Caki2 (cell line): ENCODE measurements at places on chromosomes 6 and 20.

DNA sequence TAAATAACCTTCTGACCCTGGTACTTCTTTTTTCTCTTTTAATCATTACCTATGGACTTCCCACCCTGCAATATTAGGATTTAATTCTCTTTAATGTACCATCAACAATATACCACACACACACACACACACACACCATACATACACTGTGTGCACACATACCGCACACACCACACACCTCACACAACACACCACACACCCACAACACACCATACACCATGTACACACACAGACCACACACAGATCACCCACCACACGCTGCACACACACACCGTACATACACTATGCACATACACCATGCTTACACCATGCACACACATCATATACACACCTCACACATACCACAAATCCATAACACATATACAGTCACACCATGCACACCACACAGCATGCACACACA, 57.4 kb upstream of the MAP3K4 start:
- DNase-seq: no peak

DNA sequence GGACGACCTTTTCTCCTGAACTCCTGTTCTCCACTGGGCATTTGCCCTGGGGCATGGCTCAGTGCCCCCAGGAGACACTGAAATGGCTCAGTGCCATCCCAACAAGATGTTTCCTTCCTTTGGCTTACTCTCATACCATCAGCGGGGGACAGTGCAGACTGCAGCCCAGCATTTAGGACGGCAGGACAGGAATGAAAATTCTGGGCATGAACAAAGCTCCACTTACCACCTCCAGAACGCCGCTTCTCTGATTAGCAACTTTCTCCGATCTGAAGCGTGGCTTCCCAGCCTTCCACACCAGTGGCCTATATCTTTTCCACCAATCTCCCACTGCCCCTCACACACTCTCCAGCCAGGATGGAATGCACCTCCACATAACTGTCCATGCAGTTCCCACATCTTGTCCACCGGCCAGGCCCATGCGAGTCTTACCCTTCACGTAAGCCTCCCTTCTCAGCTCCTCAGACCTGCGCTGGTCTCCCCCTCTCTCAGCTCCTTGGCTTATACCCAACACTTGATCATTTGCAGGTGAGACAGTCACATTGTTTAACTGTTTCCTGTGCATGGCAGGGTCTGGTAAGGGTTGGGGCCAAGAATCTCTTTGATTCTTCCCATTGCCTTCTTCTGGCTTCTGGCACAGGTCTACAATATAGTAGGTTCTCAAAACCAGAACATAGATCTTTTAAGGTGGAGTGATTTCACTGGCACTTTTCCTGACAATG, 114.5 kb downstream of the FYN start:
- no peak for DNase-seq

DNA sequence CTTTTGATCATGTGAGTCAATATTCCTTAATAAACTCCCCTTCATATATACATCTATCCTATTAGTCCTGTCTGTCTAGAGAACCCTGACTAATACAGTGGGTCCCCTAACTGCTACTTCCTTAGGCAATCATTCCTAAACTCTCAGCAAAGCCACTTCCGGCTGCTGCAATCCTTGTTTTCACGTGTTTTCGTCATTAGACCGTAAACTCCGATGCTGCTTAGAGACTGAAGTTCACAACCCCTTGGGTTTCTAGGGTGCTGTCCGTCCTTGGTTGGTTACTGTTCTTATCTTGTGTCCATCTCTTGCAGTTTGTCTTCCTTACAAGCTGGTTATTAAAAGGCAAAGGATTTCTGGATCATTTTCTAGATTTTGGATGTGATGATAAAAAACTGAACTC, 106.4 kb downstream of the GMPR start:
- DNase-seq: no peak

- peak; percentile 69 for DNase-seq
Observed at GRCh38 chr6:125154761-125155135, 1.2 kb downstream of the TPD52L1 start.

GRCh38 chr6:115618256-115618655, 442.4 kb downstream of the FRK start:
- no peak for DNase-seq

DNA sequence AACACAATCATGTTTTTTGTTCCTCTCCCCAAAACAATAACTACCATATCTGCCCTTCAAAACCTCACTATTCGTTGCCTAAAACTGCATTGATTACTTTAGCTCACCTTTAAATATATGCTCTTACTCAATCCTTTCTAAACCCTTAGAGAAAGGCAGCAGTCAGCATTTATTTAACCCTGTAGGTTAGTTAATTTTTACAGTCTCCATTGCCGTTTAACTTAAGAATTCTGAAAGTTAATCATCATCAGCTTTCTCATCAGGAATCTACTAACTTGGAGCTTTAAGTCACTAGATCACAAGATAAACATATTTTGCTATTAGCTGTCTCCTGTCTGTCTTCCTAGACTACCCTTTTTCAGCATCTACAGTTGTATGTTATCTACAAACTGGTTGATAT, 991.9 kb downstream of the EPHA7 start:
- DNase-seq: peak; percentile 47

DNA sequence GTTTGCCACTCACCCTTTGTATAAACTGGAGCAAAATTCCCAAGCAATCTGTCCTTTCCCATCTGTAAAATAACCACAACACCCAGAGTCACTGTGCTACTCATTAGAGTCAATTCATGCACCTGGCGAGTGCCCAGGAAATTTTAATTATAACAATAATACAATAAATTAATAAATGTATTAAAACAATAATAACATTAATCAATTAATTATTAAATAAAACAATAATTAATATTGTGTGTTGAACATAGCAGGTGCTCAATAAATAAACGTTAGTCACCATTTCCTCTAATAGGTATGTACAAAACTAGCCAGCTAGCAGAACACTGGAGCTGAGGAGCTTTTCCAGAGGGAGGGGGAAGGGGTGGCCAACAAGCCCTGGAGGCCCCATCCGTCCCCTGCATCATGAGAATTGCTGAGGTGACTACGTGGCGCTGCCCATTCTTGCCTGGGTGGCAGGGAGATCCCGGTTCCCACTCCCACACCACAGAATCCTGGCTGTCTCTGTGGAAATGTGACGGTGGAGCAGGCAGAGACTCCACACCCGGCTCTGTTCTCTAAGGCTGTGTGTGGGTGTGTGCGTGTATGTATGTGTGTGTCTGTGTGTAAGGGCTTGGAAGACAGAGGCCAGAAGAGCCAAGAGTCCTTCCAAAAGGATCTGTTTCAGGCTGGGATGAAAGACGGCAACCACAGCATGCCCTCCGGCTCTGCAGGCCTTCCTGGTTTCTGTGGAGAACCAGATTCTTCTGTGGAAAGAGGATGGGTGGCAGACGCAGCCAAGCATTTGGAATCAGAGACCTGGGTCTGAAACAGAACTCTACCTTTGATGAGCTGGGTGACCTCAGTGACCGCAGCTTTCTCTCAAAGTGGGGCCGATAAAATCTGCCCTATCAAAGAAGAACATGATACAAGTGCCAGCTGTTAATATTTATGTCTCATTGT, 18.8 kb upstream of the EZR start:
- DNase-seq: no peak

GRCh38 chr6:13794184-13794583, 20.2 kb downstream of the MCUR1 start:
- DNase-seq: peak; percentile 67

DNA sequence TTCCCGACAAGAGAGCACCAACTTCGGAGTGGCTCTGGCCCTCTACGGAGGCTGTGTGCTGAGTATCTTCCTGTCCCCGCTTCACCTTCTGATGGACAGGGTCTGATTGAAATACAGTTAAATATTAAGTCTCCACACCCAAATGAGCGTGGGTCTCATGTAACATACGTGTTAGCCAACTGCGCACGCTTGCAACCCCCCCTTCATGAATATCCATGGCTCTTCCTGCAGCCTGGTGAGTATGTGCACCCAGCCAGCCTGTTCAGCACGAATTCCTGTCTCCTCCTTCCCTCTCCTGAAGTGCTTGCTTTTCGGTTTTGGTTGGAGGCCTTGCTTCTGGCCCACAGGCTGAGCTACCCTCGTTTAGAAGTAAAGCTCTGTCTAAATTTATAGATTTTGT, 102.9 kb upstream of the FRMD1 start:
- DNase-seq: no peak

DNA sequence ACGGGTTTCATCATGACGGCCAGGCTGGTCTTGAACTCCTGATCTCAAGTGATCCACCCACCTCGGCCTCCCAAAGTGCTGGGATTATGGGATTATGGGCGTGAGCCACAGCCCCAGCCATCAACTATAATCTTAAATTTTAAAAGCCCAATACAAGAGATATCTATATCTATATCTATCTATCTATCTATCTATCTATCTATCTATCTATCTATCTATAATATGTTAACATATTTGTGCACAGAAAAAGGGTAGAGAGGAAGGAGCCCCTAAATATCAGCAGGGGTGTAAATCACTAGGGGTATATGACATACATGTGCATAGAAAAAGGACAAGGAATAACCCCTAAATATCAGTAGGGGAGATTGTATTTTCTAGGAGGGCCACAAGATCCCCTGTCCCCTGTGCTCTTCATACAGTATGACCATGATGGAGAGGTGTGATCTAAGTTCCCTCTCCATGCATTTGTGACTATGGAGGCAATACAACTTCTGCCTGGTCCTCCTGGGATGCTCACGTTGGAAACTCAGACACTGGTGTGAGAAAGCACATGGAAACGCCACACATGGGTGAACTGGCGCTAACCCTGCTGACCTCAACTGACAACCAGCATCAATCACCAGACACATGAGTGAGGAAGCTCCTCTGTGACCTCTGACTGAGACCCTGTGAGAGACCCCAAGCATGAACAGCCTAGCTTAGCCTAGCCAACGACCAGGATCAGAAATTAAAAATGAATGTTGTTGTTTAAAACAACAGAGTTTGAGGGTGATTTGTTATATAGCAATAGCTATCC, 1.2 kb upstream of the SPATS1 start:
- DNase-seq: no peak

DNA sequence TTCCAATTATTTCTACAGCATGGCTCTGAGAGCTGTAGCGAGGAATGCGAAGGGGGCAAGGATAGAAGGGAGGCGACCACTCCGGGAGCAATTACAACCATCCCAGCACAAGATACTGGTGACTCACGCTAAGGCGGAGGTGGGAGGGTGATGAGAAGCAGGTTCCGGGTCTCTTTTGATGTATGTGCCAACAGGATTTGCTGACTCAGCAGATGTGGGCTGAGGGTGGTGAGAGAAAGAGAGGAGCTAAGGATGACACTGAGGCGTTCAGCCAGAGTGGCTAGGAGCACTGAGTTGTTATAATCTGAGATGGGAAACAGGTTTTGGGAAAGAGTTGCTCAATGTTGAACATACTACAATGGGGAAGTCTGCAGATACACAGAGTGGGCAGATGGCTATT, 9.3 kb upstream of the TXNDC5 start:
- DNase-seq: no peak

DNA sequence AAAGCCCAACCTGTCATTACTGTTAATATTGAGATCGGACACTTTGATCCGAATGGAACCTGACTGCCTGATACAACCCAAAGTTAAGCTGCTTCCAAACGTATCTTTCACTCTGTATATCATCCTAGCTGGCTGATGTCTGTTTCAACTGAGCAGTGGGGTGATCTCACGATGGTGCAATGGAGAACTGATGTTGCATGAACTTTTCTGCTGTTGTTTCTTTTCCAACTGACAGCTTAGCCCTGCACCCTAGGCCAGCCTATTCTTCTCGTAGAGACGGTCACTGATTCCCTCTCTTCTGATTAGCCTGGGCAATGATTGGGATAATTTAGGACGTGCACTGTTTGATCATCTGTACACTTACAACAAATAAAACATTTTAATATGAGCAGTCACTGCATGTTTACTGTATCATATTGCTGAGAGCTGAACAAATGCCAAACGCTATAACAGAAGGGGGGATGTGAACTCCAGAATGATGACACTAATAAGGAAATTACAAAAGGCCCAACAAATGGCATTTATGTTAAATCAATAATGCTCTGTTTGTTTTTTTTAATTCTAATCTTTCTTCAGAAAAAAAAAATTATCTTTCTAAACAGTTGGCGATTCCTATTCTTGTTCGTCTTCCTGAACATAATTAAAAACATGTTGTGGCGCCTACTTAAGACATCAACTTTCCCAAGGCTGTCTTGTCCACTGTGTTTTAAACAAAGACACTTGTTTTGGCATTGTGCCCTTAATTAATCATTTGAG, 184.8 kb downstream of the ZNF217 start:
- DNase-seq: no peak

DNA sequence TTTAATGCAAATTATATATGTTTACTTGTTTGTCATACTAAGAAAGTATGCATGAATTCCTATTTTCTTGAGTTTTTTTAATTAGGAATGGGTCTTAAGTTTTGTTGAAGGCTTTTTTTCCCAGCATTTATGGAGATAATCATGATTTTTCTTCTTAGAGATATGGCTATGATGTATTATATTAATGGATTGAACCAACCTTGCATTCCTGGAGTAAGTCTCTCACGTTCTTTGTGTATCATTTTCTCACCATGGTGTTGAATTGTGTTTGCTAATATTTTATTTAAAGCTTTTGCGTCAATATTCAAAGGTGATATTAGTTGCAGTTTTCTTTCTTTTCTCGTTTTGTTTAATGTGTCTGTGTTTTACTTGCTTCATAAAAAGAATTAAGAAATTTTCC, 48.4 kb upstream of the SLC35D3 start:
- DNase-seq: peak; percentile 14

DNA sequence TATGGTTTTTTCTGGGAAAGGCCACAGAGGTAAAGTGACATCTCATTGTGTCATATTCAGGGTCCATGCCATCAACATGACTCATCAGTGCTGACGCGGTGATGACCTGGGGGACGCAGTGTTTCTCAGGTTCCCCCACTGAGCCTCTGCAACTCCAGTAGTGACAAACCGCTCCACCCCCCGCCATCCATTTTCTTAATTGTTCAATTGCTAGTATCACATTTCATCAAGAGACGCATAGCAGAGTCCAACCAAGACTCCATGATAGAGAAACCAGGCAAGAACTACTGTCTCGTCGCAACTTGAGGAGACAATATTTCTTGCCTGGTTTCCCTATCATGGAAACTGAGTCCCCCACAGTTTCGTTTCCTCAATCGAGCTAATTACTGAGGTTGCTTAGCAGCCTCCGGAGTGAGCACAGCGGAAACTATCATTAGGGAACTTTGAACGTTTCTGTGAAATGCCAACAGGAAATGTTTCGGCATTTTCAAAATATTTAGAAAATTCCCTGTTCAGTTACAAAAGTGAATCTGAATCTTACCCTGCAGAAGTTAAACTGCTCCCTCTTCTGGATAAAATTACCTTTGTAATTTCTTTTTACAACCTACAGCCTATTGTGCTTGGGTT, 12.2 kb upstream of the SERPINB1 start:
- peak; percentile 87 for DNase-seq

- no peak for DNase-seq
Observed at GRCh38 chr6:131967948-131968347, 16.8 kb upstream of the CCN2 start.

GRCh38 chr6:35309611-35310264, 12.1 kb downstream of the DEF6 start:
- no peak for DNase-seq

GRCh38 chr6:79077715-79078074, 359 bp downstream of the PHIP start:
- DNase-seq: no peak

GRCh38 chr6:38057994-38058393, 238.5 kb downstream of the ZFAND3 start:
- no peak for DNase-seq

GRCh38 chr6:148426317-148426977, 83.8 kb downstream of the SASH1 start:
- no peak for DNase-seq

- DNase-seq: no peak
Observed at GRCh38 chr6:52135217-52135616, 47.8 kb upstream of the PKHD1 start.
